Fibroblast of lung (primary cell): ENCODE measurements at places on chromosomes 13 and 19. TPM values are rescaled to one million over a fixed set of nuclear protein-coding genes. Genes with fewer than 3 reads are reported as not detected.

Gene CNOT3
- total RNA-seq = 6.2 and 10.4 TPM in 2 replicates

DNA sequence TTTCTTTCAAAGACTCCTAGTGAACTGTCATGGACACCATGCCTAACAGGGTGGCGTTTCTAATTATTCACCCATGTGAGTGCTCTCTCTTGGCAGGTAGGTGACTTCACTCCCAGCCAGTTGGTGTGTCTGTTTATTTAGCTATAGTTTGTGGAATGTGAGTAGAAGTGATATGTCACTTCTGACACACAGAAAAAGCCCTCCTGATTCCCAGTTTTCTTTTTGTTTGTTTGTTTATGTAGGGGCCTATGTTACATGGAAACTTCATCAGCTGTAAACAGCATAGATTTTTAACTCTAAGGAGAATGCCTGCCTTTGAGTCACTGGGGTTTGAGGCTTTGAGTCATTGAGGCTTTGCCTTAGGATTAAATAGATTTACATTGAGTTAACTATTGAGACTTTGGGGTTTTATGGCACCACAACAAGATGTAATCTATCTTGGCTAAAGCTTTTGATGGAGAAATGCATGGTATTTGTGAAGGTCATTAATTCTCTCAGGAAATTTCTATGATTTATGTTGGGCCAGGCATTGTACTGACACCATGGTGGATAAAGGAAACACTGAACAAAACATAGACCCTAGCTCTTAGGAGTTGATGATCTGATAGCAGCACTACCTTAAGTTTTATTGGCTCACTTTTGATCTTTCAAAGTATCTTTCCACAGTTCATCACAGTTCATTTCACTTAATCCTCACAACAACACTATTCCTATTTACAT lies 45.3 kb downstream of the UFM1 start:
- DNase-seq = no peak

Gene TNFSF9
- total RNA-seq = 0.26 and 0.66 TPM in 2 replicates

DNA sequence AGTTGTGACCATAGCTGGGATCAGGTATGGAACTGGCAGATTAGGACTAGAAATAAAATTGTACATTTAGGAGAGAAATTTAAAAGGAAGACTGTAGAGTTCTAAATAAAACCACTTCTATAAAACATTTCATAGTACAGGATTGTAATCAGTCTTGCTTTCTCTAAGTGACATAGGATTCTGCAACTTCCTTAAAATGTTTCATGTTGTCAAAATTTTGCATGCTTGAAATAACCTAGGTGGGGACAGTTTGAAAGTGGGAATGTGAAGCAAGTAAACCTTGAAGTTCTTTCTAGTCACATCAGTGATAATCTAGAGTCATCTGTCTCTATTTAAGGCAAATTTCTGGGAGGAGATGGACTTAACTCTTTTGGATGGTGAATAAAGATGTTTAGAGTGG lies 6.7 kb downstream of the TM9SF2 start:
- DNase-seq = no peak

GRCh38 chr13:82330499-82330898 lies 1551.8 kb downstream of the SLITRK1 start:
- DNase-seq = peak; percentile 5

DNA sequence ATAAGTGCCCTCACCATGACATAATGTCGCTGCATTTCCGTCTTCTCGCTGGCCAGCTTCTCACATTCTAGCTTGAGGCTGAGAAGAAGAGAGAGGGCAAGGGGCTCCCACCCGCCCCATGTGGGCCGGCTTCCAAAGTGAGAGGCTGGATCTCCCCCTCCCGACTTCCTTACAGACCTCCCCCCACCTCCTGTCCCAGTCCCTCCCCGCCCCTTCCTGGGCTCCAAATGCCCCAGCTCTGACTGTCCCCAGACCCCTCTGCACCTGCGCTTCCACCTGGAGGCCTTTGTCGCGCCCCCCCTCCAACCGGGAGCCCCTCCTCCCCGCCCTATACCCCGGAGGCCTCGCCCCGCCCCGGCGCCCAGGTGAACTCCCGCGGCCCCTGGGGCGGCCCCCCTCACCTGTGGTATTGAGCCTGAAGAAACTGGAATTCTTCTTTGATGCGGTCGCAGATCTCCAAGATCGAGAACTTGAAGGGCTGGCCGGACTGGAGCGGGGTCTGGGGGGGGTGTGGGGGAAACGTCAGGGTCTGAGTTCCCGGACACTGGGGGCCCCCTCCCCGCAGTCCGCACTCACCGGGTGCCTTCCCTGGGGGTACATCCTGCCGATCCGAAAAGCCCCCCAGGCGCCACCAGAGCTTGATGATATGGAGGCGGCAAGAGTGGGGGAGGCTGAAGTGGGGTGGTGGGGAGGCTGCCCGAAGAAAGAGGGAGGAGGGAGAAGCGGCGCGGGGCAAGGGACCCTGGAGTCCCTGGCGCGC lies 595 bp downstream of the TLE2 start:
- DNase-seq = no peak

Gene PSG1
- total RNA-seq = 0.51 and 1.3 TPM in 2 replicates

DNA sequence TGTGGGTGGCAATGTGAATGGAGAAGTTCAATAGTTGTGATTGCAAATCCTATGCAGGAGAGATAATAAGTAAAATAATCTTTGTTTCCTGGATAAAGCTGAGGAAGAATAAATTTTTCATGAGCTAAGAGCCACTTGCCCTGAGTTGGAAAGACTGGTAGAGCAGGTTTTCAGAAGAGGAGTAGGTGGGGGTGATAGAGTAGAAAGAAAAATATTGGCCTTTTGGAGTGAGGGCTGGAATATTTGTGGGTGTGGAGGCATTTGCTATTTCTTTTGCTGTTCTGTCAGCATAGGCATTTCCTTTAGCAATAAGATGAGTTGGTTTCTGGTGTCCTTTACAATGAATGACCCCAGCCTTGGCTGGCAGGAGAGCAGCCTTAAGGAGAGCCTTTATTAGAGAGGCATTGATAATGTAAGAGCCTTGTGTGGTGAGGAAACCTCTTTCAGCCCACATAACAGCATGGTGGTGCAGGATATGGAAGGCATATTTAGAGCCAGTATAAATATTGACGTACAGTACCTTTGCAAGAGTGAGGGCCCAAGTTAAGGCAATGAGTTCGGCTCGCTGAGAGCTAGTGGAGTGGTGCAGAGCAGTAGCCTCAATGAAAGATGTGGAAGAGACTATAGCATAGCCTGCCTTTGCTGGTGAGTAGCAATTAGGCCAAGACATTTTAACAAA lies 11.6 kb upstream of the ZNF431 start:
- DNase-seq = no peak

Gene ASPDH
- total RNA-seq = not detected in 2 replicates
